Neural crest cell (in vitro differentiated cells): ENCODE measurements at places on chromosomes 2 and 18.

DNA sequence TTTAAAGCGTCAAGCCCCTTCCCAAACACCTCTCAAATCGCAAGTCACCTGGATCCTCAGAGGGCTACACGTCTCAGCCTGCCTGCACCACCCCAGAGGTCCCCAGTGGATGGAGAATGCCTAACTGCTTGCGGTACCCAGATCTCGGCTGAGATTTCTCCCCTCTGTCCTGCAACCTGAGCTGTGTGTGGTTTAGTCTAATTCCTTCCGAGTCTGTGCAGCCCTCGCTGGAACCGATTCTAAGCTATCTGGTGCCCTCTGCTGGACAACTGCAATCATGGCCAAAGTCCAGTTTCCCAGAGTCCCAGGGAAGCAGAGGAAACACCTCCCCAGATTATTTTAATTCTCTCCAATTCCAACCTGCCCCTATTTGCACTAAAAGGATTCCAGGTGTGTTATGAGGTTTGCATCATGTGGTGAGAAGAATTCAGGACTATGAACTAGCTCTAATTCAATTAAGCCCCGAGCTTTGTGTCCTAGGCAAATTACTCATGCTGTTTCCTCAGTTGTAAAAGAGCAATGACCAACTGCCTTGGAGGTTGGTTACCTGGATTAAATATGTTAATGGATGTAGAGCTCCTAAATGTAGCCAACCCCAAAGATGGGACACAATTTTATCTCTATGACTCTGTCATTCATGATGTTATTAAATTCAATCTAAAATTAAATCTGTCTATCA is 276.1 kb upstream of the NCKAP5 start:
- DNase-seq, result peak; percentile 85

DNA sequence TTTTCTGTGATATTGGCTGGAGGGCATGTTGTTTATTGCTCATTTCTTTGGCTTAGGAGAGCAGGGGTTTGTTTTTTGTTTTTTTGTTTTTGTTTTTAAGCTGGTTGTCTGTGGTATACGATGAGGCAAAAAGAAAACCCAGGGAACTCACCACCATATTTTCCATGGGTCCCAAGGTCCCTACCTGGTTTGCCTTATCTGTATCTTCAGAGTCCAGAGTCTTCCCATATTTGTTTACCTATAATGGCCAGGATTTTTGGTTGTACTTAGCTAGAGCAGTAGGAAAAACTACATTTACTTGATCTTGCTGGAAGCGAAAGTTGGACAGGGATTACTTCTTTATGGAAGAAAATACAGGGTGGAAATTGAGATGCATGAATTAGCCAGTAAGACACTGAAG is 9.5 kb downstream of the LCLAT1 start:
- DNase-seq, result no peak

GRCh38 chr2:182845794-182846417 is 20.5 kb downstream of the FRZB start:
- no peak for DNase-seq

DNA sequence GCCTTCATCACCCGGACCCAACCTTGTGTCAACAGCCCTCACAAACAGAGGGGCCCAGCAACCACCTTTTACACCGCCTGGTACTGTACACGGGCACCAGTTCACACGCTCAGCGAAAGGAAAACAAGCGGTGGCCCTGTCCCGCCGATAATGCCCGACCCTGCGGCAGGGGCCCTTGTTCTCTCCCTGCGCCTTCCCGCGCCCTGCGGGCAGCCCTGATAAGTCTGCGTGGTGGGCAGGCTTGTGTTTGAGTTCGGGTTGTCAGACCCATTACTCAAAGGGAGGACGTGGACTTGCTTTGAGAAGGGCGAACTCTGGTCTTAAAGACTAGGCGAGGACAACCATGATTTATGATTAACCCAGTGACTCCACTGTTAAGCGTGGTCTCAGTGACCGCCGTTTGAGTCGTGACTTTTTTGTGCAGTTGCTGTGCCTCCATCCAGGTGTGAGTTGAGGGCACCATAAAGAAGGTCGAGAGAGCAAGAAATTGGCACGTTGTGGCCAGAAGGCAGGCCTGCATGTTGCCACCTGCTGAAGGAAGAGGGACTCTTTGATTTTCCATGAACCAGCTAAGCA is 167.4 kb upstream of the GATA6 start:
- DNase-seq, result no peak

GRCh38 chr2:17979707-17980106 is 101.2 kb downstream of the KCNS3 start:
- DNase-seq, result no peak

DNA sequence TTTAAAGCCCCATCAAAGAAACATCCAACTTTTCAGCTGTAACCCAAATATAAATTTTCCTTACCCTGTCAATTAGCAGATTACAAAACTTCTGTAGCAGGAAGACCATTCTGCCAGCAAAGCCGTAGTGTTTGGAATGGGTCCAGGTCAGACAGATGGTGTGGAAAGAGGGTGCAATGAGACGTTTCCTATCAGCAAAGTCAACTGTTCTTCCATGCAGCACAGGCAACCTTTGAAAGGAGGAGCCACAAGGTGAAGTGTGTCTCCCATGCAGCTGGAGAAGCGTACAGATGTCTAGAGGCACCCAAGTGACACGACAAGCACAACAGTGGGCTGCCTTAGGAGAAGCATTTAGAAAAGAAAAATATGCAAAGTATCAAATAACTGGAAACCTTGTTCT is 83.7 kb downstream of the SP3 start:
- no peak for DNase-seq

- DNase-seq, result no peak
These were observed 52.6 kb downstream of the RHBDD1 start for GRCh38 chr2:226888378-226888965.

DNA sequence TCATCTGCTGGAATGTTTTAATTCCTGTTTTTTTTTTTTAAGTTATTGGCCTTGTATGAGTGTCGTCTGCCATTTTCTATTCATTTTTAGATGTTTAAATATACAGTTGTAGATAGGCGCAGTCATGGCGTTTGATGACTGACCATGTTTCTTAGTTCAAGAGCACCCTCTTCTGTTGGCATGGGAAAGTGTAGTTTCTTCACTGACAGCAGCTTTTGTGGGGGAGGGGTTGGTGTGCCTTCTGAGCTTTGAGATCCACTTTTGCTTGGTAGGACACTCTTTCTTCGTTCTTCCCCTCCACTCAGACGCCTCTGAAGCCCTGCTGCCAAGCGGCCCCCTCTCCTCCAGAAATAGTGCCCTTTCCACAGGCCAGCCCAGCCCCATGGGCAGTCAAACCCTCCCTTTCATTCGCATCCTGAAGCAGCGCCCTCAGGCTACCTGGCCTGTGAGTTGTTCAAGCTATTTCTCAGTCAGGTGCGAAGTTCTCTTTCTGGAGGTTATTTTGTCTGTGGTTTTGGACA is 492.0 kb downstream of the TNS1 start:
- peak; percentile 68 for DNase-seq

DNA sequence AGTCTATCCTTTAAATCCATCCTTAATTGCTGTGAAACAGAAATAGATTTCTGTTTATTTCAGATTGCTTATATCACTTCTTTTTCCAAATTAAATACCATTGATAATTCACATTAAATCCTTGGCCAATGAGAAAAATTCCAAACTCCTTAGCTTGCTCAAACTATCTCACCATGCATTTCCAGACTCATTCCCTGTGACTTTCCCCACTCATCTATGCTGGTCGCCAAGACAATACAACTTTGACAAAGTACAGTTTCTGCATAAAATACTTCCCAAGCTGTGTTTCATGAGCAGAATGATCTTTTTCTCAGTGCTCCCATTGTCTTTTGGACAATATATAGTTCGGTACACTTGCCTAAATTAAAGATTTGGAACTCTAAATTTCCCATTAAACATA is 575.6 kb downstream of the CPS1 start:
- DNase-seq, result no peak

GRCh38 chr2:145985517-145985916 is 1465.6 kb upstream of the ZEB2 start:
- no peak for DNase-seq

DNA sequence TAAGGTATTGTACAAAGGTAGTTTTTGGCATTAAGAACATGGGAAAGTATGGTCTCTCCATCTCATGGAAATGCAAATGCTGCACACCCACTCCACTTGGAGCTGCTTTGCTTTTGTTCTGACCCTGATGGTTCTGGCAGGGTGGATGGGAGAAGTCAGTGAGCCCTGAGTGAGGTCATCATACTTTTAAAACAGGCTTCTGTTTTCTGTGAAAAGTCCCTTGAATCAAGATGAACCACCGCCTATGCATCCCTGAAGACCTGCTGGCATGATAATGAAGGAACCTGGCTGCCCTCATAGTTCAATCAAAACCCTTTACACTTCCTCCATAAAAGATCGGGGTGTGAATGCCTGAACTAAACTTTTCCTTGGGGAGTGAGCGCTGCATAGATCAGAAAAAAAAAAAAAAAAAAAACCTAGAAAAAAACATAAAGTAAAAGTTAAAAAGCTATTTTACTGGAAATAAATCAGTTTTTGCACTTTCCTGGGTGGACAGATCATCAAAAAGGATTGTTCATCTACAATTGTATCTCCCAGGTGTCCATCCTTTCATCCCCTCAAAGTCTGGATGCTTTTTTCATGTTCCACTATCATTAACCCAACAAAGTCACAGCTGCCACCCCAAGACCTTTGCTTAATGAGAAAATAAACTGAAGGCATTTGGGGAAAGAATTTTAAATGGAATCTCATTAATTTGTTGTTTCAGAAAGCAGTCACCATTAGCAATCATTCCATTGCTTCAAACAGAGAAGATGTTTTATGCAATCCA is 728.1 kb upstream of the DDX18 start:
- no peak for DNase-seq

- DNase-seq, result no peak
These were observed 502.0 kb downstream of the SLC4A3 start for GRCh38 chr2:220129391-220129790.

DNA sequence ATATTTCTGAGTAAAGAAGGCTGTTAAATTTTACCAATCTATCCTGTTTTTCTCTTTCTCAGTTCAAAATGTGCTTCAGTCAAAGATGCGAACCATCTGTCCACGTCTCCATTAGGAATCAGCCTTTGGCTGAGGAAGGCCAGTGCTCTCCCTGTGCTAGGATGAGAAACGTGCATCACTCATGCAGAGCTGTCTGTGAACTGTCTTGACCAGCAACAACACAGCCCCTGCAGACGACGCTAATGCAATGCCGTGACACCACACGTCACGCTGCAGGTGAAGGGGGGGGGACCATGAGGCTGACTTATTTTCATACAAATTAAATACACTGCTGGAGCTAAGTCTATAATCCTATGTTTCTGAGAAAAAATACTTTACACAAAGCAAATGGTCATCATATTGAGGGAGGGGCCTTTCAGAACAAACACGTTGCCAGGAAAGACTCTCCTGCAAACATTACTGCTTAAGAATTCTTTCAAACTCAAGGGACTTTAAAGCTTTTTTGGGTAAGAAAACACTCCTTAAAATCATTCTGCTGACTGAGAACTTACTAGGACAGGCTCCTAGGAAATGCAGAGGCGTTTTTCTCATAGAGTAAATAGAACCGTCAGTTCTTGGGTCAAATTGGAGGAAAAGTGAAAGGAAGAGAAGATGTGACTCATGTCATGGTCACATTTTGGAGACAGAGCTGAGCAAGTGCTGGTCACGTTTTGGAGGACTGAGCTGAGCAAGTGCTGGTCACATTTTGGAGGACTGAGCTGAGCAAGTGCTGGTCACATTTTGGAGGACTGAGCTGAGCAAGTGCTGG is 97.0 kb downstream of the MBP start:
- DNase-seq, result no peak

DNA sequence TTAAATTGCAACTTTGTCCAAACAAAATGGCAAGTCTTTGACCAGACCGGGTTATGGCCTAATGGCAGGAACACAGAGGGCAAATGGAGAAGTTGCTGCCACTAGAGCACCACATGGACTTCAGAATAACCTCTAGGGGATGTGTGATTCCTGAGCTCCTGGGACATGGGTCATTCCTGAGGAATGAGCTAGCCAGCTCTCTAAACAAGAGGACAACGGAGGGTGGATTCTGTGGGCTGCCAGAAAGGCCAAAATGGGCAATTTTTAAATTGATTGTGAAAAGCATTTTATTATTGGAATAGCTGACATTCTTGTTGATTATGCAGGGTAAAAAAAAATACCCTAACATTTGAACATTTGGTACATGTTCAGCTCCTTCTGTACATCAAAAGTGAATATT is 109.8 kb upstream of the FZD5 start:
- no peak for DNase-seq

GRCh38 chr18:31819106-31819924 is 58.6 kb upstream of the SLC25A52 start:
- no peak for DNase-seq

DNA sequence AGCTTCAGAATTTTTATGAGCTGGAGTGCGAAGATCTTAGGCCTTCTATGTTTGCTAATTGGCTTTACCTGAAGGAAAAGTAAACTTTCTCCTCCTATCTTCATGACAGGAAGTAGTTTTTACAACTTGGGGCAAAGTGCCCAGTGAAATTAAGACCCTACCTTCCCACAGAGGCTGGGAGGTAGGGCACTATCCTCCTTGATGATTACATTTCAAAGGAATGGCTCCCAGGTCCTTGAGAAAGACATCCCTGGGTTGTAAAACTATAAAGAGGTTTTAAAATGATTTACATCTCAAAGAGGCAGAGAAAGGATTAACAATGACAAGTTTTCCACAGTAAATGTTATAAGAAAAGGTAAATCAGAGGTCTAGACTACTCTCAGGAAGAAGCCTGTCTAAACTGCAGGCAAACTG is 155.8 kb downstream of the CDH7 start:
- DNase-seq, result no peak

DNA sequence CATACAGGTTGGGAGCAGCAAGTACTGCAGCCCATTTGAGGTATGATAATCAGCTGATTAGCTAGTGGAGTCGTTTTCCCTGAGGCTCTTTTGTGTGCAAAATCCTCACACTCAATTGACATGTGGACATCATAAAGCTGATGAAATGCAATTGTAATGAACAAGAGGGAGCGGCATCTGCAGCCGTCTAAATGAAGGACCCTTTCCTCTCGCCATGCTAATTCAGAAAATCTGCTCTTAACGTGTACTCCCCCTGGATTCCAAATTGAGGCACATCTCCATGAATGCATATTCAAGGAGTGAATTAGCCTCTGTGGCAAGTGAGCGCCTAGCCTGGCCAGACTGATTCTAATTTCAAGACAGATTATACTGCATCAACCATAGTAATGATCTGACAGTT is 260.9 kb upstream of the ATP5MC3 start:
- no peak for DNase-seq
